Activated naive CD4-positive, alpha-beta T cell treated with Interleukin-2 at 50 U/mL for 16 hours (primary cell): ENCODE measurements at places on chromosomes 16 and 17.

DNA sequence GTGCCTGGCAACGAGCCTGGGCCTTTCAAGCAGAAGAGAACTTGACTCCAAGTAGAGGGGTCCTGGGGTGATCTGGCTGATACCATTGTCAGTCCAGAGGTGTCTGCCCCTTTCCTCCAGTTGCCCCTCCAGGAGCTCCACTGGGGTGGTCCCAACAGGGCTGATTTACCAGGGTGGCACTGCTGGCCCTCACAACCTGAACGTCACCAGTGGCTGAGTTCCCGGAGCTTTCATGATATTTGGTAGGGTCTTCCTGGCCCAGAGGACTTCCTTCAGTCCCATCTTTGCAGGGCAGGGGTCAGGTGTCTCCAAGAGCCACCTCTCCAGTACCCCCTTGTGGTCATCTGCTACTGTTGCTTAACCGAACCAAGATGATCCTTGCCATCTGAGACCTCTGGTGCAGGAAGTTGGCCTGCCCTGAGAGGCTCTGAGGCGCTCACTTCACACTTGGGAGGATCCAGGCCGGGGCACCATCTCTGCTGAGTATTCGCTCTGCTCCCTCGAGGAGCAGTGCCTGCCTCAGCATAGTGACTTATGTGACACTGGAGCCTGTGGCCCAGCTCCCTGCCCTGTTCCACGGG is 3.5 kb downstream of the LIMD2 start:
- peak; percentile 27 for DNase-seq

GRCh38 chr17:68074279-68074678 is 38.7 kb downstream of the KPNA2 start:
- no peak for DNase-seq

- no peak for DNase-seq
Observed at GRCh38 chr16:27789595-27790241, 239.8 kb downstream of the KATNIP start.

- DNase-seq, result no peak
Observed at GRCh38 chr16:78932355-78932943, 668.1 kb downstream of the MAF start.

- no peak for DNase-seq
Observed at GRCh38 chr16:1288813-1289476, 20.5 kb upstream of the UBE2I start.

DNA sequence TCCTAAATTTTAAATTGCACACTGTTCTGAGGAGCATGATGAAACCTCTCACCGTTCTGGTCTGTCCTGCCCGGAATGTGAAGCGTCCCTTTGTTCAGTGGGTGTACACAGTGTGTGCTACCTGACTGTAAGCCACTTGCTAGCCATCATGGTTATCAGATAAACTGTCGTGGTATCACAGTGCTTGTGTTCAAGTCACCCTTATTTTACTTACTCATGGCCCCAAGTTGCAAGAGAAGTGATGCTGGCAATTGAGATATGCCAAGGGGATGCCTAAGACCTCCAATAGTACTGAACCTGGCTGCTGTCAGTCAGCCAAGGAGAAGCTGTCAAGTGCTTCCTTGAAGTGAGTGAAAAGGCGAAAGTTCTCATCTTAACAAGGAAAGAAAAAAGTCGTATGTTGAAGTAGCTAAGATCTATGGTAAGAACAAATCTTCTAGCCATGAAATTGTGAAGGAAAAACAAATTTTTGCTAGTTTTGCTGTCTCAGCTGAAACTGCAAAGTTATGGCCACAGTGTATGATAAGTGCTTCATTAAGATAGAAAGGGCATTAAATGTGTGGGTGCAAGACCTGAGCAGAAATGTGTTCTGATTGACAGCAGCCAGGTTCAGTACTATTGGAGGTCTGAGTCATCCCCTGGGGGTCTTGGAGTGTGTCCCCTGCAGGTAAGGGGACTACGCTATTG is 5.8 kb downstream of the PIK3R6 start:
- DNase-seq, result no peak

DNA sequence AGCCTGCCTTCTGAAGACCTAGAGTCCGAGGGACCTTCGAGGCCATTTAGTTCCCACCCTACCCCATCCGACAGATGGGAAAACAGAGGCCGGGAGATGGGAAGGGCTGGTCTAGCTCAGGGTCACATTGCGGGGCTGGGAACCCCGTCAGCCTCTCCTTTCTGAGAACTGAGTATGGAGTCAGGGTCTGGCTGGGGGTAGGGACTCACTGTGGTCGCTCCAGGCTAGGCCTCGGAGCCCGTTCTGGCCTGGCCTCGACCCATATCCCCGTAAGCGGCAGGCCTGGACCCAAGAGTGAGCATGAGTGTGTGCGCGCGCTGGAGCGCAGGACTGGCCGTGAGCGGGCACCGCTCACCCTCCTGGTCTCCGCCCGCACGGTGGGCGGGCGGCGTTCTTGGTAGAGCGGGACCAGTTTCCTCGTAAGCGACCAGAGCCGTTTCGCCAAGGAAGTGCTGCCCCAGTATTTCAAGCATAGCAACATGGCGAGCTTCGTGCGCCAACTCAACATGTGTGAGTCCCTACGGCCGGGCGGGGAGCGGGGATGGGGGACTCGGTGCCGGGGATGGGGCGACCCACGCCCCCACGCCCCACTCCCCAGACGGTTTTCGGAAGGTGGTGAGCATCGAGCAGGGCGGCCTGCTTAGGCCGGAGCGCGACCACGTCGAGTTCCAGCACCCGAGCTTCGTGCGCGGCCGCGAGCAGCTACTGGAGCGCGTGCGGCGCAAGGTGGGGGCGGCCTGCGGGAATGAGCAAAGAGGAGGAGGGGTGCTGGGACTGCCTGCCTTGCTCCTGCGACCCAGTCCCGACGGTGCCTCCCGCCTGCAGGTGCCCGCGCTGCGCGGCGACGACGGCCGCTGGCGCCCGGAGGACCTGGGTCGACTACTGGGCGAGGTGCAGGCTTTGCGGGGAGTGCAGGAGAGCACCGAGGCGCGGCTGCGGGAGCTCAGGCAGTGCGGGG is 855 bp downstream of the HSF4 start:
- no peak for DNase-seq

DNA sequence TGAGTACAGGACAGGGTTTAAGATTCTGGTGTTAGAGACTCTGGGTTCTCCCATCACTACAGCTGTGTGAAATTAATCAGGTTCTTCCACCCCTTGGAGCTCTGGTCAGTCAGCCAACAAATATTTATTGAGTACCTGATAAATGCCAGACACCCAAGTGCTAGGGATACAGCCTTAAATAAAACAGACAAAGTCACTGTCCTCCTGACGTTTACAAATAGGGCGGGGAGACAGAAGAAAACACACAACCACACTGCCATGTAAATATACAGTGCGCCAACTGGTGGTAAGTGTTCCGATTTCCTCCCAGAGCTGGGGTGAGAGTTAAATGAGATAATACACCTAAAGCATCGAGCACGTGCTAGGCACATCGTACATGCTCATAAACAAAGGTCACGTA is 121.0 kb downstream of the COPRS start:
- no peak for DNase-seq

GRCh38 chr17:35117984-35118383 is 1.7 kb downstream of the RAD51D start:
- peak; percentile 35 for DNase-seq
